Neural crest cell (in vitro differentiated cells): ENCODE measurements at places on chromosomes 6 and 20.

- DNase-seq: no peak
Measured at GRCh38 chr6:64081453-64081852, 445.9 kb downstream of the PHF3 start.

GRCh38 chr6:113182370-113183141, 674.6 kb upstream of the MARCKS start:
- DNase-seq: no peak

DNA sequence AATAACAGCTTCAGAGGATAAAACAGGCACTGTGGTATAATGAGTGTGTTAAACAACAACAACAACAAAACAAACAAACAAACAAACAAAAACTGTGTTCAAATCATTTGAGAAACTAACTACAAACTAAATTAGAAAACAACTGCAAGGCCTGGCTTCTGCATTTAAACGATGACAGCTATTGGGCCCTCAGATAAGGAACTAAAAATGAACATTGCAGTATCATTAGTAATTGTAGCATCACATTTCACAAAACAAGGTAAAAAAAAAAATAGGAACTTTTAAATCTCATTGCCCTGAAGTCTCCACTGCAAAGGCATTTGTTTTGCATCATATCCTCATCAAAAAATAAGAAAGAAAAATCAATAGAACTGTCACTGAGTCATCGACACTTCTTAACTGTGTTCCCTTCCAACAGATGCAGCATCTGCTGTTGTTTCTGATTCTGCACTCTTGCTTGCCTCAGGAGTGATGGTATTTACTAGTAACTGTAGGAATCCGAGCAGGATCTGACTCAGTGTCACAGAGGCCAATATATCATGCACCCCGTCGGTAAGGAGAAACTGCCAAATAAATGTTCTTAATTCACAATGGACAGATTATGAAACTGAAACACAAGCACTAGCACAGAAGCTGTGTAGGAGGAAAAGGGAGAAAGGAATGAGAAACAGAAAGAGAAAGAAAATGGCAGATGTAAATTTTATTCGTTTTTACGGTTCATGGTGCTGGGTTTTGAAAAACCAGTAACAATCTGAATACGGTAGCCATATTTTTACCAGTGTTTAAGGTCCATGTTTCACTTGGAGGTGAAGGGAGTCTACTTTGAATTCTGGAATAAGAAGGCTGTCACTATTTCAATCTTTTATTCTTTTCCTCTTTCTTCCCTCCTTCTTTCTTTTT, 365.7 kb upstream of the EPHA7 start:
- DNase-seq: no peak

DNA sequence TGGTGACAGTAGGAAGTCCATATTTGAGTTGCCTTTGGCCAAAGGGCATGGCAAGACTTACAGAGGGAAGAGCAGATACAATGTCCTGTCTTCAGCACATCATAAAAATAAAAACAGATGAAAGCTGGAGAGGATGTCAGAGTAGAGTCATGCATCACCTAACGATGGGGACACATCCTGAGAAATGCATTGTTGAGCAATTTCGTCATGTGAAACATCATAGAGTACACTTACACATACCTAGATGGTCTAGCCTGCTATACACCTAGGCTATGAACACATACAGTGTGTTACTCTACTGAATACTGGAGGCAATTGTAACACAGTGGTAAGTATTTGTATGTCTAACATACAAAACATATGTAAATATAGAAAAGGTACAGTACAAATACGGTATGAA, 75.6 kb downstream of the VEGFA start:
- no peak for DNase-seq
